Fibroblast of the aortic adventitia (primary cell): ENCODE measurements at places on chromosomes 16 and 17.

GRCh38 chr17:8057691-8058114, 18.8 kb downstream of the ALOX15B start:
- peak; percentile 84 for DNase-seq

GRCh38 chr16:28974007-28974436, 556 bp upstream of the SPNS1 start:
- peak; percentile 74 for DNase-seq

DNA sequence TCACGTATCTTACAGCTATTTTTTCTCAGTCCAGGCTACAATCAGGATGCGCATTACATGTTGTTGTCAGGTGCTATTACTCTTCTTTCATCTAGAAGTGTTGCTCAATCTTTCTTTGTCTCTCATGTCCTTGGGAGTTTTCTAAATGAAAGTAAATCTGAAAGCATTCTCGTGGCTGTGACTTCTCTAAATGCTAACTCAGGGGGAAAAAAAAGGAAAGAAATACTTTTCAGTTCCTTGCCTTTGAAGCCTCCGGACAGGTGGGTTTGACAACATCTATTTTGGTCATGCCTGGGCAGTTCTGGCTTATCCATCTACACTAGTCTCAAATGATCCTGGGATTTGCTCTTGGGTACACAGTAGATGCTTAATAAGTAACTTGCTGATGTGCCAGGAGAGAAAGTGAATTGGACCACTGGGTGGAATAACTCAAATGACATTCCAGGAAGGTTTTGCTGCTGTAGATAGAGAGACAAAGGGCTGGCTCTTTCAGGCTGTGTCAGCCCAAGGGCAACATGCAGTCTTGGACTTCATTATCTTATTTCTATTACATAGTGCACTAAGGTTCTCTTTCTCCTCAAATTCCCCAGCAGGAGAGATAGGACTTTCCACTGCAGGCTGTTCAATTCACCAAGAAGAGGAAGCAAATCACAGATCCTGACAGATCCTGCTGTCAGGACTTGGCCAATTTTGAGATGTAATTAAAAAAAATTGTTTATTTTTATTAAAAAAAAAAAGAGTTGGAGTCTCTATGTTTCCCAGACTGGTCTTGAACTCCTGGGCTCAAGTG, 63.6 kb upstream of the NFAT5 start:
- peak; percentile 25 for DNase-seq

GRCh38 chr17:50261051-50261915, 13.0 kb upstream of the TMEM92 start:
- no peak for DNase-seq

DNA sequence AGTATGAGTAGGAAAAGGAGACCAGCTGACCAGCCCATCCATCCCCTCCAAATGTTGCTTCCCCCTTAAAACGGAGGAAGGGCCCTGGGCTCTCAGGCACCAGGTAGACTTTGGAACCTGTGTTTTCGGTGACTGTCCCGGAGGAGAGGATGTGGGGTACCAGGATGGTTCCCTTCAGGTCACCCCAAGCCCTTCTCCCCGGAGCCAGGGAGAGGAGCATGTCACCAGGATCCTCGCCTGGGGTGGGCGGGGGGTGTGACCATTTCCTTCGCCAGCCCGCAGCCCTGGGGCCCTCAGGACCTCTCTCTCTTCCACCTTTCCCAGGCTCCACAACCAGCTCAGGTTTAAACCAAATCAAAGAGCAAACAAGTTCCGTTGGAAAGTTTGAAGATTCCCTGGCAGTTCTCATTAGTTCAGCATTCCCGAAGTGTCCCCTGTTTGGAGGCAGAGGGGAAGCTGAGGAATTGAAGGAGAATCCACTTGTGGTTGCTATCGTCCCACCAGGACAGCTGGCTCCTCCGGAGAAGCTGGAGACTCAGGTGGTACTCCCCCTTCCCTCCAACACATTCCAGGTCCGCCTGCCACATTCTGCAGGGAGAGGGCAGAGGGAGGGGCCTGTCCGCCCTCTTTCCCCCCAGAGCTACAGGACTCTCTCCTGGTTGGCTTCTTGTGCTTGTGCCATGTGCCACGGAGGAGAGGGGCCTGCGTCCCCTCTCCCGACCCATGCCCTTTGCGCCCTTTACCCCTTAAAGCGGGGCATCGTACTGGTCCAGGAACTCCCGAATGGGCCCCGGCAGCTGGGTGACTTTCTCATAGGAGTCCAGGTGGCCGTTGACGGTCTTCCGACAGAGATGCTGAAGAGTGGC, 2.0 kb downstream of the SOCS3 start:
- DNase-seq, result no peak

DNA sequence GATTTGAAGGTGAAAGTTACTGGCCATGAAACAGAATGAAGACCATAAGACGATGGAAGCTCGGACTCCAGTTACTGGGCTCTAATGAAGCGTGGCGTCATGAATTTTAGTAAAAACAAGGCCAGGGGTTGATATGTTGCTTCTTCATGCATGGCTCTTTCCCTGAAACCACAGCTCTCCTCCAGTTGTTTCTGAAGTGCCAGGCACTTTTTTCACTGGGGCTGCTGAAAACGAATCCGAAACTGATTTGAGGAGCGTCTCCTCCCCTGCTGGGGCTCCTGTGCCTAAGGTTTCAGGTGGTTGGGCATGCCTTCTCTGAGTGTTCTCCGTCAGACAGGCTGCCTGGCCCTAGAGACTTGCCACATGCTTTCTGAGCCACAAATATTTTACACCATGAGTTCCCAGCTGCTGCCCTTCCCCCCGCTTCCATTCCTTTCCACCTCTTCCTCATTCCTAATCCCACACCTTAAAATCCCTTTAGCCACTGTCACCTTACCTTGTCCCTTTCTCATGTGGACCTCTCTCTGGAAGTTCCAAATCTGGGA, 3.7 kb upstream of the MYL4 start:
- peak; percentile 56 for DNase-seq

DNA sequence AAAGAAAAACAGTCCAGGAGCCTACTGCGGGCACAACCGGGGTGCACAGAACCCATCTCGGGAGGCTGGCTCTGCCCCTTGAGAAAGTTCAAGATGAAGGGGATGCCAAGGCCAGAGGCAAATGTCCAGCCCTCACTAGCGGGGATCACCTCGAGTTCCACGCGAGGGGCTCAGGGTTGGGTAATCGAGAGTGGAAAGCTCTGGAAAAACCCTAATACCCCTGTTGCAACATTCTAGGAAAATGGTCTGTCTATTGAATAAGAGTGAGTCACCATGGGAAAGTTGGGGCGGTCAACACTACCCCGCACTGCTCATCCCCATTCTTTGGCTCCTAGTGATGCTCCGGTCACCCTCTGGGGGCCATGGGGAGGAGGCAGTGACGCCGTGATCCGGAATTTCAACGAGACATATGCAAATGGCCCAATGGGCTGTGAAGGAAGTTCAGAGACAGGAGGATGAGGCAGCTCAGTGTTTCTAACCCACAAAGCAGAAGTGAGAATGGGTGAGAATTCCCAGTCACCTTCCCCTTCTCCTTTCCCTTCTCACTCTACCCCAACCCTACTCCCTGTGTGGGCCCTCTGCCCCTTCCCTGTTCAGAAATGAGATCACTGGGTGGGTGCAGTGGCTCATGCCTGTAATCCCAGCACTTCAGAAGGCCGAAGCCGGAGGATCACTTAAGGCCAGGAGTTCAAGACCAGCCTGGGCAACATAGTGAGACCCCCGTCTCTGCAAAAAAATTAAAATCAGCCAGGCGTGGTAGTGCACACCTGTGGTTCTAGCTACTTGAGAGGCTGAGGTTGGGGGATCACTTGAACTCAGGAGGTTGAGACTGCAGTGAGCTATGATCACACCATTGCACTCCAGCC, 22.4 kb downstream of the SOCS3 start:
- peak; percentile 60 for DNase-seq
